Left renal pelvis (tissue), 4 donors: ENCODE measurements at places on chromosomes 7 and 10. TPM values are rescaled to one million over a fixed set of nuclear protein-coding genes. Genes with fewer than 3 reads are reported as not detected.

TMEM209 gene
- polyA plus RNA-seq = 27.0 TPM

SEMA4G gene
- polyA plus RNA-seq = 52.6 TPM

AQP1 gene
- polyA plus RNA-seq = 221 TPM

FAM24B gene
- polyA plus RNA-seq = 7.8 TPM

CLCN1 gene
- polyA plus RNA-seq = 0.10 TPM

MYH16 gene
- not detected for polyA plus RNA-seq

SEPTIN14 gene
- 0.31 TPM for polyA plus RNA-seq

- DNase-seq = no peak
Measured at GRCh38 chr7:139883814-139884213, 54.8 kb downstream of the TBXAS1 start.

DNA sequence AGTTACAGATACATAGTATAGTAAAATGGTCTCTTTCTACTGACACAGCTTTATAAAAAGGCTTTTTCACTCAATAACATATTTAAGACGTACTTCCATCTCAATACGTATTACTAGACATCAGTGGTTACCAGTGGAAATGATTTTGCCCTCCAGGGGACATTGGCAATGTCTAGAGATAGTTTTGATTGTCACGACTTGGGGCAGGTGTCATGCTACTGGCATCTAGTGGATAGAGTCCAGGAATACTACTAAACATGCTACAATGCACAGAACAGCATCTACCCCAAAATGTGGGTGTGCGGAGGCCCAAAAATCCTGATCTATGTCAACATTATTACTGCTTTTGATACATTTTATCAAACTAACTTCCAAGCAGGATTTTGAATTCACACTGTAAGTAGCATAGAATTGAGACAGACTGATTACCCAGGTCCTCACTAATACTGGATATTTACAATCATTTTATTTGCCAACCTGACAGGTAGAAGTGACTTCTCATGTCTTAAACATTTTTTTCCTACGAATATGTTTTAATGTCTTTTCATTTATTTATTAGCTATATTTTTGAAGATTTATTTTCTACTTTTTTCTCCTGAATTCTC, 53.8 kb downstream of the HGF start:
- no peak for DNase-seq

DNA sequence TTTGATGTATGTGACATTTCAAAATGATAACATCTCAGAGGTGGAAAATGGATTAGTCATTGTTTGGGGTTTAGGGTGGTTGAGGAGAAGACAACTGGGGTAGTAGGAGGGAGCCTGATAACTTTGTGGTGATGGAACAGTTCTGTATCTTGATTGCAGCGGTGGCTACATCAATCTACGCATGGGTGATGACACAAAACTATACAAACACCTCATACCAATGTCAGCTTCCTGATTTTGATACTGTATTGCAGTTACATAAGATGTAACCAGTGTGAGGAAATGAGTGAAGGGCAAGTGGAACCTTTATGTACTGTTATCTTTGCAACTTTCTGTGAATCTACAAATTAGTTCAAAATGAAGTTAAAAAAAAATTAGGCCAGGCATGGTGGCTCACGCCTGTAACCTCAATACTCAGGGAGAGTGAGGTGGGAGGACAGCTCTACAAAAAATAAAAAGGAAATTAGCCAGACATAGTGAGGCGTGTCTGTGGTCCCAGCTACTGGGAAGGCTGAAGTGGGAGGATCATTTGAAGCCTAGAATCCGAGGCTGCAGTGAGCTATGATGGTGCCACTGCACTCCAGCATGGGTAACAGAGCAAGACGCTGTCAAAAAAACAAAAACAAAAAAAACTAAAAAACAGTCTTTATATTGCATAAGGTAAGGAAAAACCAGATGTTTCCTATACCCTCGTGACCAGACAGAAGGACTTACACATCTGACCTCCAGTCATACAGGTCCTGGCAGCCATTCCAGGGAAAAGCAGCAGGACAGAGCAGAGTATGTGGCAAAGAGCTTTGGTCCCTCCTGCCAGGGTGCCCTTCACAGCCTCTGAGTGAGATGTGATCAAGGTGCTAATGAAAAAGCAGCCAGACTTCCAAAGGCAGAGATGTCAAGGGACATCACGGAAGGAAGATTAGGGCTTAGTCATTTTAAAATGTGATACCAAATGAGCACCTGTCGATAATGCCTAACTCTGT, 50.8 kb downstream of the CYTH3 start:
- DNase-seq = no peak

DNA sequence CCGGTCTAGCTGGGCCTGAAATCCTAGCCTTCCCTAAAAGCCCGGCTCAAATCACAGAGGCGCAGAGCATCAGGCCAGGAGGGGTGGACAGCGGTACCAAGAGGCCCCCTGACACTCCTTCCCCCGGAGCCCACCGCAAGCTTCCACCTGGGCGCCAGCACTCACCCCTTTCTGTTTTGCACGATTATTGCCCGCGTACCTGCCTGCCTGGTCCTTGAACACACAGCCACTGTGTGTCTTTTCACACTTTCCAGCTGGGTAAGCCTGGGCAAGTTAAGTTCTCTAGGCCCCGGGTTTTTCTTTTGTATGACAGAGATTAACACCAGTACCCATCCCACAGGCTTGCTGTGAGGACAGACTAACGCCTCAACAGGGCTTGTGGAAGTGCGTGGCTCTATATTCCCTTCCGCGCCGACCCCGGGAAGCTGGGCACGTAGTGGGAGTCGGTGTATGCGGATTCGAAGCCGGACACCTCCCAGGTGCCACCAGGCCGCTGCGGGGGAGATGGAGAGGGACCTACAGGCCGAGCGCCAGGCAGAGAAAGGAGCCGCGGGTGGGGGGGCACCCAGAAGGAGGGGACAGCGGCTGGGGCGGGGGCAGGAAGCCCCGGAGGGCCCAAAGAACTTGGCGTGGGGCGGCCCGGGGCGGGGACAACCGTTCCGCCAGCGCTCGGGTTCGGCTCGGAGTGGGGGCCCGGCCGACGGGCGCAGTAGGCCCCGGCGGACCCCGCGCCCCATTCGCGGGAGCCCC, 792 bp downstream of the ZNF746 start:
- DNase-seq = peak; percentile 12

GRCh38 chr10:2488446-2489005, 578.8 kb upstream of the PFKP start:
- DNase-seq = no peak

DNA sequence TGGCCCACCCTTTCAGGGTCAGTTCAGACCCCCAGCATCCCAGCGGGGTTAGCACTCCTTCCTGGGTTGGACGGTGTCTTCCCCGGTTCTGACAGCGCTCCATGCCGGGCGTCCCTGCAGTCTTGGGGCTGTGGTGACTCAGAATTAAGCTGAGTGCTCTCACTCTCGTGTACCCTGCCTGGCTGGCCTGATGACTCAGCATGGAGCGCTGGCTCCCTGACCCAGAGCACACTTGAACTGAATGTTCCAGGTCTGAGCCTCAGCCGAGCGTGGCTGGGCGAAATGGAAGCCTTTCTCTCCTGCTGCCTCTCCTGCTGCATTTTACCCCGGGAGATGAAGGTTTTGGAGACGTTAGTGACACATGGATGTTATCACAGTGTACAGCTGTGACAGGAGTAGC, 7.1 kb downstream of the BAG3 start:
- DNase-seq = no peak

DNA sequence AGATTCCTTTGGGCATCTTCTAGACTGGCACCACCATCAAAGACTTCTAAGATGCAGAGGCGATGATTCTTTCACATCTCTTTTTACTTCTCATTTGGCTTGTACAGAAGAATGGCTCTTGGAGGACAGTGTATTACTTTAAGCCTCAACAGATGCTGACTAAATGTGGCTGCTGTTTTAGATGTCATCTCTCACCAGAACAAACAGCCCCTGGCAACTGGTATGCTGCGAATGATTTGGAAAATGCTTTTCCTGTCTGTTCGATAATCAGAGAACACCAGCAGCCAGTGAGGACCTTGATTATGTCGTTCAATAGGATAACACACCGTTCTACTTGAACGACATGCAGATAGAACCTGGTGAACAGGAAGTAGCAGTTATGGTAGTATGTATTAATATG, 131.8 kb downstream of the RNF216 start:
- no peak for DNase-seq

DNA sequence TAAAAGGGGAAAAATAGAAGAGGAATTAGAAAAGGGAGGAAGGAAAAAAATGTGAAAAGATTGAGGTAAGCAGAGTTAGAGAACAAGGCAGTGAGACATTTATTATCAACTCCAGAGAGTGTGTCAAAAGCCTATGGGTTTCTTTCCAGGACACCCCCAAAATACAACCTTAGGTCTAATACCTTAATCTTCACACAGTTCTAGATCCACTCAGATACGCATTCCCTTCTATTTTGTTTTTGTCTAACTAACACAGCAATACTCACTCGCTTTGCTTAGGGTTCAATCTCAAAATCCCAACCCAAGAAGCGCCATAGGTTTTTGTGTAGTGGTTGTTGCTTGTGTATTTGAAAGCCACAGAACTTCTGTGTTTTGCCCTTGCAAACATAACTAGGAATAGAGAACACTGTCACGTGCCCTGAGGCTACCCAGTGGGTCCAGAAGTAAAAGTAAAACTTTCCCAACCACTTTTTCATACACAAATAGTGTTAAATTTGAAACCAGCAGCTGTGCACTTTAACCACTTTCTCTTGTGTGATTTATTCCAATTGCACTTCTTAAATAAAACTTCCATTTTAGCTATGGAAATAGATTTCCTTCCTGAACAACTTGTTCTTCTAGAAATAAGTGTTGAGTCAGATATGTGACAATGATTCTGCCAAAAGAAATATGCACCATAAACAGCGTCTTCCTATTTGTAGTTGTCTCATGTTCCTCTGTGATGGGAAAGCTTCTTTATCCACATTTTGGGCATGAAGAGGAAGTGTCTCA, 414.7 kb upstream of the GHITM start:
- DNase-seq = no peak

DNA sequence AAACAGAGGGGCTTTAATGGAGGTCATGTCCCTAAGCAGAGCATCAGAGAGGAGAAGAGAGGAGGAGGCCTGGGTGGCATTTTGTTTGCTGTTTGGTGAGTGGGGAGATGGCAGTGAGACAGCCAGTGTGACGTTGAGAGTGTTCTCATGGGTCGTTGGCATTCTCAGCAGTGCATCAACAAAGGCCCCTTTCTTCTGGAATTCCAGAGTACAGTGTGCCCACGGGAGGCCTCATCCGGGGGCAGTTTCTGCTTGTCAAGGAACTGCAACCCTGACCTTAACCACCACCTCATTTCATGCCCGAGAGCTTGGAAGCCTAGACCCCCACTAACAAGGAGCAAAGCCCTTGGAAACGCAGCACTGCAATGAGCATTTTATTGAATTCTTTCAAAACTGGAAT, 92.9 kb downstream of the CELF2 start:
- DNase-seq = no peak

DNA sequence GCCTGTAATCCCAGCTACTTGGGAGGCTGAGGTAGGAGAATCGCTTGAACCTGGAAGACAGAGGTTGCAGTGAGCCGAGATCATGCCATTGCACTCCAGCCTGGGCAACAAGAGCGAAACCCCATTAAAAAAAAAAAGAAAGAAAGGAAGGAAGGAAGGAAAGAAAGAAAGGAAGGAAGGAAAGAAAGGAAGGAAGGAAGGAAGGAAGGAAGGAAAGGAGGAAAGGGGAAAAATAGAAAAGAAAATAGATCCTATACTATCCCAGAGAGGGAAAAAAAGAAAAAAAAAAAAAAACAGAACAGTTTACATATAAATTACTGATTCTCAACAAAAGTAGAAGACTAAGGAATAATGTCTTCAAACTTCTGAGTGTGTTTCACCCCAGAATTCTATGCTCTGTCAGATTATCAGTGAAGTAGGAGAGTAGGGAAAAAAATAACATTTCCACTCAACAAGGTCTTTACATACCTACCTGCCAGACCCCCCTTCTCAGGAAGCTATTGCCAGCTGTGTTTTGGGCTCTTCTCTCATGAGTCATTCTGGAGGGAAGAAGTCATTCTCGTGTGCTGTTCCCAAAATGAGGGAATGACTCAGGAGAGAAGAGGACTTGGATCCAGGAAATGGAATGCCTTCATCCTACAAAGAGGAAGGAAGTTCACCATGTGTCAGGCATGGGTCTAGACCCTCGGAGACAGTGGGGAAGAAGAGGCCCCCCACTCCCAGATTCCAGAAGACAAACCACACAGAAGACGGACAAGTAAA, 20.9 kb downstream of the RGS10 start:
- no peak for DNase-seq

DNA sequence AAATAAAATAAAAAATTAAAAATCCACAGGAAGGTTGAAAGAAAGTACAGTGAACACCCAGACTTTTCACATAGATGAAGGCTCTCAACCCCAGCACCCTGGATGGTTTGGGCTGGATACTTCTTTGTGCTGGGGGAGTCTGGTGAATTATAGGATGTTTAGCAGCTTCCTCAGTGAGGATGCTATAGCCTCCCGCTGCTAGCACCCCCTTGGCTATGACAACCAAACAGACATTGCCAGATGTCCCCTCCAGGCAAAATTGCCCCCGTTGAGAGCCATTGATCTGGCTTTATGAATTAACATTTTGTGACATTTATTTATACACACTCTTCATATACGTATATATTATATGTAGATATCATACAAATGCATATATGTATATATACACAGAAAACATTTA, 21.6 kb downstream of the SMKR1 start:
- DNase-seq = no peak

DNA sequence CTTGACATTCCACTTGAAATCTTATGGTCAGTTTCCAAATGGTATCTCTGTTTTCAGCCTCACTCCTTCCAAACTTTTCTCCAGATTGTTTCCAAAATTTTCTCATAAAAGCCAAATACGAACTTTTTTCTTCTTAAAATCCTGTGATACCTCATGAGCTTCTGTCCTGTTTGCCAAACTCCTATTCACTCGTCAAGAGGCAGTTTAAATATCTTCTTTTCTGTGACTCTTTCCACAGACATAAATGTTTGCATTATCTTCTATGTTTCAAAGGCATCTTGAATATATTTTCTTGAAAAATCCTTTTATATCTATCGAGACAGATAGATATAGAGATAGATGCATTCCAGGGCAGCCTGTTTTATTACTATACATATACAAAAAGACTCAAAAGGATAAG, 109.4 kb downstream of the NRG3 start:
- DNase-seq = no peak

DNA sequence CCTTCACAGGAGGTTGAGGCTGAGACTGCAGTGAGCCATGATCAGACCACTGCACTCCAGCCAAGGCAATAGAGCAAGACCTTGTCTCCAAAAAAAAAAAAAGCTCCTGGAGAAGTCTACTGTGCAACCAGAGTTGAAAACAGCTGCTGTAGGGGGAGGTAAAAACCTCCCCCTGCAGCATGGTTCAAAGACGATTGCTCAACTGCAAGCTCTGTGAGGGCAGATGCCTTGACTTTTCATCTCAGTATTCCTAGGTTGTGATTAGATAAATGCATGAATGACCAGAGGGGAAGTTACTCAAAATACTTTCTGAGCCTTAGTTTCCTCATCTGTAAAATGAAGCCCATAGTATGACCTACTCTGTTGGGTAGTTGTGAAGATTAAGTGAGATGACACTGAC, 25.0 kb upstream of the PPA1 start:
- DNase-seq = no peak

- no peak for DNase-seq
Measured at GRCh38 chr7:11343818-11344413, 370.2 kb downstream of the PHF14 start.

- no peak for DNase-seq
Measured at GRCh38 chr10:18094332-18094731, 45.9 kb upstream of the CACNB2 start.

- DNase-seq = no peak
Measured at GRCh38 chr7:234708-235553, 42.6 kb downstream of the FAM20C start.

- DNase-seq = no peak
Measured at GRCh38 chr10:127850944-127851343, 41.8 kb downstream of the CLRN3 start.
